ENCODE measurements at places on chromosomes 7 and 10.

- no peak for DNase-seq
These were observed 47.1 kb upstream of the ZNRF2 start for GRCh38 chr7:30237271-30237695.

- DNase-seq: no peak
These were observed 81.6 kb upstream of the PRR15 start for GRCh38 chr7:29482056-29482455.

- no peak for DNase-seq
These were observed 143.4 kb upstream of the EGR2 start for GRCh38 chr10:62959553-62959952.

GRCh38 chr7:107130487-107131220 is 38.1 kb upstream of the HBP1 start:
- no peak for DNase-seq

DNA sequence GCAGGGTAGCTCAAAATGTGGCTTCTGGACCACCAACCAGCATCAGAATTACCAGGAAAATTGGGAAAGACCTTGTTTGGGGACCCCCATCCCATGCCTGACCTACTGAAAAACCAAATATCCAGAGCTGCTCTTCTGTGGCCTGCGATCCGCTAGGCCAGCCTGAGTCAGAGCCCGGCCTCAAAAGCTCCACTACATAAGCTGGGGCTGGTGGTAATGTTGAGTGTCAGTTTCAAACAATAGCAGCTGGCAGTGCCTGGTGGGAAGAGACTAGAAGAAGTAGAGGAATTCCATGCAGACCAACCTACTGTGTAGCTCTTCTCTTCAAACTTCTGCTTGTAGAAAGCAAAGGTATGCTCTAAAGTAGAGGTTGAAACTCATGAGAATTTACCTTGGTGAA is 52.0 kb downstream of the KLRG2 start:
- no peak for DNase-seq

- DNase-seq: no peak
These were observed 2.0 kb downstream of the GRIFIN start for GRCh38 chr7:2474224-2474623.
